Mesothelial cell of epicardium (in vitro differentiated cells): ENCODE measurements at places on chromosomes 5 and 9. TPM values are rescaled to one million over a fixed set of nuclear protein-coding genes. Genes with fewer than 3 reads are reported as not detected.
A peak's percentile ranks its signal among the peaks of the same experiment; 100 is the strongest.

- no peaks in the 10 kb centered on the region for H3K36me3 ChIP-seq
- DNase-seq, result no peak
These were observed 585.0 kb downstream of the KIF4B start for GRCh38 chr5:155598552-155598951.

GRCh38 chr5:180495292-180495691 is 1.1 kb downstream of the CNOT6 start:
- peaks cover 33% of the 10 kb centered on the region for H3K4me1 ChIP-seq
- no peaks in the 10 kb centered on the region for H3K27me3 ChIP-seq
- H3K36me3 ChIP-seq, result peaks cover 6% of the 10 kb centered on the region
- H3K4me3 ChIP-seq, result peak overlapping the region; percentile 79
- DNase-seq, result no peak
- H3K27ac ChIP-seq, result peak overlapping the region; percentile 92

- H3K36me3 ChIP-seq, result peaks cover 11% of the 10 kb centered on the region
- H3K4me3 ChIP-seq, result no peak overlapping the region
- no peak for DNase-seq
These were observed 97.3 kb downstream of the SIL1 start for GRCh38 chr5:139100825-139101224.

The CORO2A gene
- total RNA-seq, result 5.9 to 6.3 TPM (median 5.9 TPM) in 3 replicates

The UBAP2 gene
- total RNA-seq, result 51.5 to 56.4 TPM (median 52.2 TPM) in 3 replicates

The MYMK gene
- total RNA-seq, result not detected in 3 replicates

- no peaks in the 10 kb centered on the region for H3K27me3 ChIP-seq
- H3K4me3 ChIP-seq, result no peak overlapping the region
- no peak for DNase-seq
- peaks cover 24% of the 10 kb centered on the region for H3K36me3 ChIP-seq
These were observed 6.2 kb downstream of the IRF1 start for GRCh38 chr5:132484391-132484725.

DNA sequence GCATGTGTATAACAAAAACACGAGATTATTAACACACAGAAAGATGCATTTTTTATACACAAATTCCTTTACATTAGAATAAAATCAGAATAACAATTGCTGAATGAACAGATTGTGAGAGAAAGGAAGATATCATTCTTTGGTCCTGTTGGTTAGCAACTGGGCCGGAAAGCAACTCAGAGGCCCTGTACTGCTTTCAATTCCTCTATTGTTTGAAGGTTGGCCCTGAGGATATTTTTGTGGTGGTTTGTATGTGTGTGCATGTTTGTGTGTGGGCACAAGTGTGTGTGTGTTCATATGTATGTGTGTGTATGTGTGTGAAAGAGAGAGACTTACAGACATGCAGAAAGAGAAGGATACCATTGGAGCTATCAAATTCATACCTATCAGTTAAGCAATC is 356.8 kb upstream of the DMAC1 start:
- H3K4me3 ChIP-seq, result no peak overlapping the region
- no peaks in the 10 kb centered on the region for H3K27me3 ChIP-seq
- H3K4me1 ChIP-seq, result no peaks in the 10 kb centered on the region
- no peaks in the 10 kb centered on the region for H3K36me3 ChIP-seq

The SH3RF2 gene
- total RNA-seq, result 2.2 to 3.2 TPM (median 2.5 TPM) in 3 replicates

- H3K36me3 ChIP-seq, result no peaks in the 10 kb centered on the region
- no peak for DNase-seq
- peaks cover 2% of the 10 kb centered on the region for H3K27me3 ChIP-seq
- peaks cover 3% of the 10 kb centered on the region for H3K4me1 ChIP-seq
These were observed 39.9 kb upstream of the RETREG1 start for GRCh38 chr5:16656561-16657191.

- DNase-seq, result no peak
- peaks cover 2% of the 10 kb centered on the region for H3K36me3 ChIP-seq
- H3K4me3 ChIP-seq, result peak overlapping the region; percentile 80
- H3K27ac ChIP-seq, result peak overlapping the region; percentile 97
These were observed 1.5 kb downstream of the ASS1 start for GRCh38 chr9:130446101-130446861.

DNA sequence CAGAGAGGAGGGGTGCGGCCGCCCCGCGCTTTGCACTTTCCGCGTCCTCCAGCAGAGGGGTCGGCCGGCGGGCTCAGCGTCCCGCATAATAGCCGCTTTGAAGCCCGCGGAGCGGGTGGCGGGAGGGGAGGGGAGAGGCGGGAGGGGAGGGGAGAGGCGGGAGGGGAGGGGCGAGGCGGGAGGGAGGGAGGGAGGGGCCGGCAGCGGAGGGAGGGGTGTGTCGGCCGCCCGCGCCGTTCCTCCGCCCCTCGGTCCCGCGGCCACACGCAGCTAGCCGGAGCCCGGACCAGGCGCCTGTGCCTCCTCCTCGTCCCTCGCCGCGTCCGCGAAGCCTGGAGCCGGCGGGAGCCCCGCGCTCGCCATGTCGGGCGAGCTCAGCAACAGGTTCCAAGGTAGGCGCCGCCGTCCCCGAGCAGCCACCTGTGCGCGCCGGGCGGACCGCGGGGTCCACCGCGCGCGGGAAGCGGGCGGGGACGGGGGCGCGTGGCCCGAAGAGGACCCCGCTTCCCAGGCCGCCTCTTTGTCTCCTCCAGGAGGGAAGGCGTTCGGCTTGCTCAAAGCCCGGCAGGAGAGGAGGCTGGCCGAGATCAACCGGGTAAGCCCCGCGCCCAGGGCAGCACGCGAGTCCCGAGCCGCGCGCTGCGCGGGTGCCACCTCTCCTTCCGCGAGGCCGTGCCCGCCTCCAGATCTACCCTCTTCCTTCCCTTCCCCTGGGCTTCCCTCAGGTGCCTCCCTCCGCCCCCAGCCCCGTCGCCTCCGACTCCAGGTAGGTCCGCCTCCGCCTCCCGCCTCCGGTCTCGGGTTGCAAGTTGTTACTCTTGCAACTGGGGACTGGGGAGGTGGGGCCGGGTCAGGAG is at the start of gene AIF1L:
AIF1L (plus strand) TSS at position 263 of the 857 bp plus-strand sequence; CDS start at position 362, 99 bp downstream.
- peaks cover 14% of the 10 kb centered on the region for H3K4me1 ChIP-seq
- H3K4me3 ChIP-seq, result peak within 1 kb of the TSS; percentile 71
- DNase-seq, result peak; percentile 44
- H3K36me3 ChIP-seq, result no peaks in the 10 kb centered on the region
- H3K27ac ChIP-seq, result no peak within 1 kb of the TSS
- H3K27me3 ChIP-seq, result peaks cover 29% of the 10 kb centered on the region

- no peaks in the 10 kb centered on the region for H3K36me3 ChIP-seq
- H3K27ac ChIP-seq, result no peak overlapping the region
- peaks cover 10% of the 10 kb centered on the region for H3K4me1 ChIP-seq
- no peaks in the 10 kb centered on the region for H3K27me3 ChIP-seq
These were observed 99.5 kb downstream of the DAB2IP start for GRCh38 chr9:121750715-121751623.

The NR6A1 gene
- total RNA-seq, result 5.2 to 6.2 TPM (median 5.9 TPM) in 3 replicates

The NTNG2 gene
- total RNA-seq, result 6.4 to 8.3 TPM (median 8.1 TPM) in 3 replicates

DNA sequence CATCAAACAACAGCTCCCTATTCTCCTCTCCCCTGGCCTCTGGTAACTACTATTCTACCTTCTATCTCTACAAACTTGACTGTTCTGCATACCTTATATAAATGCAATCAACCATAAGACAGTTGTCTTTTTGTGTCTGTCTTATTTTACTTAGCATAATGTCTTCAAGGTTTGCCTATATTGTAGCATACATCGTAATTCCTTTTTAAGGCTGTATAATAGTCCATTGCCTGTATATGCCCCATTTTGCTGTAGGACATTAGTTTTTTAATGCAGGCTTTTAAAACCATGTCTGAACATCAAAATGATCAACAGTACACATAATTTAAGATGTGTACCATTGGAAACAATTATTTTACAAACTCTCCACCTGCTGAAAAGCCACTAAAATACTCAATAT is 12.4 kb downstream of the ANKH start:
- no peak overlapping the region for H3K27ac ChIP-seq
- peaks cover 4% of the 10 kb centered on the region for H3K36me3 ChIP-seq
- no peaks in the 10 kb centered on the region for H3K27me3 ChIP-seq
- no peak for DNase-seq

The TIMD4 gene
- not detected in 3 replicates for total RNA-seq

- H3K4me1 ChIP-seq, result peaks cover 10% of the 10 kb centered on the region
- H3K27ac ChIP-seq, result no peak overlapping the region
- peaks cover 3% of the 10 kb centered on the region for H3K27me3 ChIP-seq
These were observed 121.3 kb downstream of the LIFR start for GRCh38 chr5:38434966-38435705.

GRCh38 chr5:151020304-151021110 is at the start of gene GPX3:
Gene GPX3, plus strand, starts transcription at chr5:151020591. Its CDS starts 64 bp downstream, at chr5:151020655.
- DNase-seq, result peak; percentile 27
- no peak within 1 kb of the TSS for H3K27ac ChIP-seq
- H3K4me3 ChIP-seq, result peak within 1 kb of the TSS; percentile 72
- peaks cover 7% of the 10 kb centered on the region for H3K4me1 ChIP-seq
- H3K27me3 ChIP-seq, result peaks cover 17% of the 10 kb centered on the region
- no peaks in the 10 kb centered on the region for H3K36me3 ChIP-seq
